ENCODE measurements at places on chromosomes 3 and 15. TPM values are rescaled to one million over a fixed set of nuclear protein-coding genes. Genes with fewer than 3 reads are reported as not detected.

- DNase-seq: no peak
Measured at GRCh38 chr3:15497964-15498363, 23.5 kb downstream of the COLQ start.

DNA sequence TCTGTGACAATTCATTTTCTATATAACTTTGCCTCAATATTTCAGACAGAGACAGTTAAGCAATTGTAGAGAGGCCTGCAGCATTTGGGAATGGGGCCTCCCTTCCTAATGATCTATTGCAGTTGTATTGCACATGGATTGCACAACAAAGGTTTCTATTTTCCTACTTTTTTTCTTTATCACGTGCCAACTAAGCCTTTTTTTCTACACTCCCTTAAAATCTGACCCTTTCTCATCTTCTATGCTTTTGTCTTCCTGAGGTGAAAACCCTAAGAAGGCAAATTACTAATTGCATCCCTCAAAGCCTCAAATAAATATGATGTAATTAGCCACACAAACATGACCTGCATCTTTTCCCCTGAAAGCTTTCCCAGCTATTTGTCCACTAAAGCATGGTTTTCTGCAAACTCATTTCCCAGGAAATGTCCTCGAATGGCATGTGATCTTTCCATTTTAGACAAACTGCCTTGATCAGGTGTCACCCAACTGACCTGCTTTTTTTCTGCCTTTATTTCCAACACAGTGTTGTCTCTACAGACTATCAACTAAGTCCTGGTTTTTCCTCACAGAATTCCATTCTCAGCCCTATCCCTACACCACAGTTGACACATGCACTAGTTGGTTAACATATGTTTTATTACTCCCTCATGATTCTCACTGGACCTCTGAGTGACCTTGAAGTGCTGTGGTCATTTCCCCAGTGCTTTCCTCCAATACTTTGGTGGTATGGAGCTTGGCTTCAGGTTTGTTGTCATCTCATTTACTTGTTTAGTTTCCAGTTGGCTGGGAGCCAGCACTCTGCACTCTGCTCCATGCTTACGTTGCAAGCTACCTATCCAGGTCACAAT is 31.9 kb upstream of the TSC22D2 start:
- no peak for DNase-seq

GRCh38 chr3:145900056-145900829 is 260.7 kb downstream of the PLOD2 start:
- DNase-seq: no peak

GRCh38 chr3:28268989-28269388 is 27.6 kb downstream of the CMC1 start:
- DNase-seq: peak; percentile 4

GRCh38 chr3:40456940-40457823 is at the start of gene RPL14:
RPL14 (plus strand) TSS chr3:40457339; CDS start chr3:40457472, 133 bp downstream.
- DNase-seq: peak; percentile 76

DNA sequence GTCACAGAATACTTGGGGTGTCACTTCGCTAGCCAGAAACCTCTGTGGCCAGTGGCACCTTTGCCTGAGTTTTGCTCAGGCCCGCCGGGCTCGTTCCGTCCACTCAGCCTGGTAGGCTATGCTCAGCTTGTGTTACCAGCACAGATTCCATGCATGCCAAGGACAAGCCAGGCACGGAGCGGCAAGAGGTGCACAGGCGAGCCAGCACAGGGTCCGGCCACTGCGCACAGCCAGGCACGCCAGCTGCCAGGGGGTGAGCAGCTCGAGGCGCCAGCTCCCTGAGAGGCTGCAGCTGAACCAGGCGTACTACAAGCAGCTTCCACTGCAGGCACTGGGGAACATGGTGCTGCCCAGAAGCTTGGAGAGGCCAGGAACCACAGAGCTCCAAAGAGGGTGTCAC is 14.7 kb downstream of the PCYT1A start:
- no peak for DNase-seq

Gene NR2F2
- 15.7 TPM for polyA plus RNA-seq

GRCh38 chr3:177199206-177199760 is 2.0 kb upstream of the TBL1XR1 start:
- no peak for DNase-seq

GRCh38 chr15:43125100-43125661 is 8.2 kb upstream of the TMEM62 start:
- no peak for DNase-seq

Gene RTP4
- not detected for polyA plus RNA-seq

Gene LMLN
- polyA plus RNA-seq: 2.2 TPM

DNA sequence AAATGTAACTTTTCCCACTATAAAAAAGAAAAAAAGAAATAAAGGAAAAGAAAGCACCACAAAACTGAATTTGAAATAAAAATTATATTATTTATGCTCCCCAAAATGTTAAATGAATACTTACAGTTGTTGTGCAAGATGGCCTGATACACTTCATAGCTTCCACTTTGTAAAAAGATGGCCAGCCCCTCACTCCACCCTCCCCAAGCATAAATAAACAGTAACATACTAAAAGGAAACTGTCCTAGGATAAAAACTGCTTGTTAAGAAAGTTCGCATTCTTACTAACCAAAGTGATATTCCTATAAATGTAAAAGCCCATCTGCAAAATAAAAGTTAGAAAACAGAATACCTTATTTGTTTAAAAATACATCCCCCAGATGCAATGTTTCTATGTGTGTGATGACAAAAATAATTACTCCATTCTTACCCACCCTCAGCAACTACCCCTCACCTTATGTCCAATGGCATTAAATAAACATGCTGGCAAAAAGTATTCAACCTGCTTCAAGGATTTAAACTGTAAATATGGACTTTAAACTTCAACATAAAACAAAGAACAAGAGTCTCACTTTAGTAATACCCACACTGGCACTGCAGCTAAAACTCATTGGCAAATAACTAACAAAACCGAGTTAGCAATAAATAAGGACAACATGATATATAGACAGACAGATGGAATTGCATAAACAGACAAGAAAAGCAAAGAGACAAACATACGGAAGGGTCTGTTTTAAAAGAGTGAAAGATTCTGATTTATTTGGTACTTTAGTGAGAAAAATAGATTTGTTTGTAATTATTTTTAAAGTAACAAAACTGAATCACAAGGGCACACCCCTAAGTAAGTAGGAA is 47.7 kb downstream of the ZBTB20 start:
- no peak for DNase-seq

All from A549 (cell line).